ENCODE measurements at places on chromosomes 5 and 9.

GRCh38 chr5:79297661-79298060 lies 61.7 kb downstream of the JMY start:
- DNase-seq: no peak

DNA sequence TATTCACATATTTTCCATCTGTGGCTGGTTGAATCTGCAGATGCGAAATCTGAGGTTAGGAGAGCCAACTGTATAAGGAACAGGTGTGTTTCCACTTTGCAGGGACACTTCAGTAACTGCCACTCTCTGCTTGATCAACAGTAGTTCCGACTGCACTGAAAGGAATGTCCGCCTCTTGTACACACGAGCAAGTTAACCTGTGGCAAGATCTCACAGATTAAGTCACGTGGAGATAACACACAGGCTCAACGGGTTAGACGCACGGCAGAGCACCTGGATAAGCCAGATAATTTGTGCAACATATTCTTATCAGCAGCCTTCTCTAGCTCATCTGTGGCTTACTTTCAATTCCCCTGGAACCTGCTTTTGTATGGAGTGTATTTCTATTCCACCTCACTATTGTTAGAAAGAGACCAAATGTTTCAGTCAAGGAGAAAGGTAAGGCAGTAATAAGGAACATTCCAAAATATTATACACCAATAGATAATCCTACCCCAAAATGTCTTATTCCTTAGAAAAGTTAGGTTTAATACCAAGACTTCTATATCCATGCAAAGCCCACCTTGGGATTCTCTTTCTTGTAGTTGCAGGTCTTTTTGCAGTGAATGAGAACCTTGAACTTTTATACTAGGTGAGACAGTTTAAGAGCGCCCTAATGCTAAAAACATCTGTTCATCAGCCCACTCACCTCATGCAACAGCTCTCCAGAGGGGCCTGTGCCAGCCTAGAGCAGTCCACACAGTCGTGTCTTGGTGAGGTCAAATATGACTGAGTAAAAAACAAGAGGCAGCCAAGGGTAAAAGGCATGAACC lies 6.5 kb upstream of the C9 start:
- DNase-seq: no peak

GRCh38 chr9:81073821-81074220 lies 615.5 kb downstream of the TLE1 start:
- DNase-seq: no peak

DNA sequence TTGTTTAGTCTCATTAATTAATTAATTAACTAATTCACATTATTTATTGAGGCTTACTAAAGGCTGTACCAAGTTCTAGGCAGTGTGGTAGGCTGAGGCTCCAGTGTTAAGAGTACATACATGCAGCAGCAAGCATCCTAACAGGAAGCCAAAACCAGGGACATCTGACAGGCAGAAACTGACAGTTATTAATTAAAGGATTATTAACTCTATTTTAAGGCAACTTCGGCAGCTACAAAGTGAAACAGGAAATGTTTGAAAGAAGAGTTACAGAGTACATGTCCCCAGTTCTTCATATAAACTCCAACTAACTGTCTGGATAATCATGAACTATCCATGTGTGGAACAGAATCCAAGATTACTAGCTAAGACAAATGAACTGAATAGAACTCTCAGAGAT lies 39.3 kb upstream of the GABRB2 start:
- no peak for DNase-seq

DNA sequence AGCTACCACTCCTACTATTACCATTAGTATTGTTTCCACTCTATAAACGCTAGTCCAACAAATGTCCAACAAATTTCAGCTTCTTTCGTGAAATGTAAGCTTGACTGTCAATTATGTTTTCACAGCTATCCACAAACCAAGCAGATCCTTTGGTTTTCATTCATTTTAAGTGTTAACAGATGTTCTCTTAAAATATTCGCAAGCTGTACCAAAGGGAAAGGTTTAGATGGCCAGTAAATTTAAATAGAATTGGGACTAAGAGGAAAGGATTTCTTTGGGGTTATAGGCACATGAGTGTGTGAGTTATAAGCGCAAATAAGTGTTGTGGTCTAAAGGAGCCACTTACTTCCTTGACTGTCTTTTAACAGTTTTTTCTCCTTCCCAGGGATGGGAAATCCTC lies 136.8 kb upstream of the ADRA1B start:
- DNase-seq: no peak

GRCh38 chr5:76669245-76669644 lies 46.0 kb upstream of the F2RL2 start:
- no peak for DNase-seq

- DNase-seq: no peak
These were observed 50.6 kb downstream of the SMARCA2 start for GRCh38 chr9:2065704-2066103.

GRCh38 chr5:35009019-35009418 lies 38.7 kb downstream of the AGXT2 start:
- DNase-seq: no peak

DNA sequence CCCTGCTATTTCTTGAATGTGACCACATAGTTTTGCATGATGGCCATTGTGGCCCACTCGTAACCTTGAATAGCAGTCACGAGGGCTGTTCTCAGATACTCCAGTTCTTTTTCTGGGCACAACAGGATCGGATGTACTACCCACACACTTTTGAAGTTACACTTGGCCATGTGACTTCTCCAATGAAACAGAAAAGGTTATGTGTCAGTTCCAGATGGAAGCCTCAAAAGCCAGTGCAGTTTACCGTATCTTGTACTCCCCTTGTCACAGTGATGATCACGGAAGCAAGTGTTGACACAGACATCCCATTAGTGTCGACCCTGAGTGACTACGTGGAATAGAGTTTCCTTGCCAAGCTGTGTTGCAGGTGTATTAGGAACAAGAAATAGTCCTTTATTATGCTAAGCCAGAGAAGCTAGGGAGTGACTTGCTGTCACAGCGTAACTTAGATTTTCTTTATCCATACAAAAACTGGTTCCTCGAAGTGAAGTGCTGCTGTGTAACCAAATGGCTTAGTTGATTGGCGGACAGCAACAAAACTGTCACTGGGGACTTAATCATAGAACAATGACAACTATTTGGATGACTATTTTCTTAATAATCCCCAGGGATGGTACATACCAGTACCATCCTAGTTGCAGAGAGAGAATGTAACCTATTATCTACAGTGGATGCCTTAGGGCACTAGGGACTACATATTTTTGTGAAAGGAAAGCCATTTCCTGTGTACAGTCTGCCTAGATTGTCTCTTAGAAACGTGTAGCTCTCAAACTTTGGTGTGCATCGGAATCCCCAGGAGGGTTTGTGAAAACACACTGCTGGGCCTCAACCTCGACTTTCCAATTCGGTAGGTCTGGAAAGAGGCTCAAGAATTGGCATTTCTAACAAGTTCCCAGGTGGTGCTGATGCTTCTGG lies 90.1 kb upstream of the DMRT1 start:
- no peak for DNase-seq

DNA sequence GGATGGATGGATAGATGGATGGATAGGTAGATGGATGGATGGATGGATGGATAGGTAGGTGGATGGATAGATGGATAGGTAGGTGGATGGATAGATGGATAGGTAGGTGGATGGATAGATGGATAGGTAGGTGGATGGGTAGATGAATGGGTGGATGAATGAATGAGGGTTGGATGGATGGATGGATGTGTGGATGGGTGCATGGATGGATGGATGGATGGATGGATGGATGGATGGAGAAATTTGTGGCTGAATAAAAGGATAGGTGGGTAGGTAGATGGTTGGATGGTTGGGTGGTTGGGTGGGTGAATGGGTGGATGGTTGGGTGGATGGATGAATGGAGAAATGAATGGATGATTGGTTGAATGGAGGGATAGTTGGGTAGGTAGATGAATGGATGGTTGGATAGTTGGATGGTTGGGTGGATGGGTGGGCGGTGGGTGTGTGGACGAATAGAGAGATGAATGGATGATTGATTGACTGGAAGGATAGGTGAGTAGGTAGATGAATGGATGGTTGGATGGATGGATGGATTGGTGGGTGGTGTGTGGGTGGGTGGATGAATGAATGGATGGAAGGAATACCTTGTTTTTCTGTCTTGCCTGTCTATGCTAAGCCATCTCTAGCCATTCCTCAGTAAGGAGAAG lies 71.0 kb upstream of the ASS1 start:
- no peak for DNase-seq

All from activated gamma-delta T cell treated with anti-CD3 and anti-CD28 coated beads, Interleukin-2, amount 50 U/mL, for 16 hours (primary cell).